ENCODE measurements at places on chromosomes 6 and 20. TPM values are rescaled to one million over a fixed set of nuclear protein-coding genes. Genes with fewer than 3 reads are reported as not detected.

GRCh38 chr6:149270616-149271015, 46.9 kb upstream of the TAB2 start:
- DNase-seq = no peak

- no peak for DNase-seq
These were observed 23.9 kb upstream of the FUT9 start for GRCh38 chr6:95991906-95992305.

DNA sequence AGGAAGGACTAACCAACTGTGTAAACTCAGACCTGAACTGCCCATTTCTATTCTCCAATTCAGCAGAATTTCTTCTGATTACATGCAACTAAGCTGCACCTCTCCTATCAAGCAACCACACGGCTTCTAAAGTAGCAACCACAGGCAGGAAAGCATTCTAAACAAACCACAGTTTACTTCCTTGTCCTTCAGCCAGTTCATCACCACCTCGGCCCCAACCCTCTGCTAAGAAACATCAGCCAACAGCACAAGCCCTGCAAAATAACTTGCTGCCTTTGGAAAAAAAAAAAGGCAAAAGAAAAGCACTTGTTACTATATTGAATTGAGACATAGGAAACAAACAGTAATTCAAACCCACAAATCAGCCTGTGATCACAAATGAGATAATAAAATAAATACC, 140.3 kb downstream of the NFATC2 start:
- no peak for DNase-seq

GRCh38 chr20:2606507-2607006, 45.9 kb upstream of the NOP56 start:
- DNase-seq = no peak

BPIFB4 gene
- not detected for total RNA-seq

ADA gene
- 24.1 TPM for total RNA-seq

GMNN gene
- total RNA-seq = 3.6 TPM
